Uterus (tissue), 4 donors: ENCODE measurements at places on chromosomes 16 and 17. TPM values are rescaled to one million over a fixed set of nuclear protein-coding genes. Genes with fewer than 3 reads are reported as not detected.

DNA sequence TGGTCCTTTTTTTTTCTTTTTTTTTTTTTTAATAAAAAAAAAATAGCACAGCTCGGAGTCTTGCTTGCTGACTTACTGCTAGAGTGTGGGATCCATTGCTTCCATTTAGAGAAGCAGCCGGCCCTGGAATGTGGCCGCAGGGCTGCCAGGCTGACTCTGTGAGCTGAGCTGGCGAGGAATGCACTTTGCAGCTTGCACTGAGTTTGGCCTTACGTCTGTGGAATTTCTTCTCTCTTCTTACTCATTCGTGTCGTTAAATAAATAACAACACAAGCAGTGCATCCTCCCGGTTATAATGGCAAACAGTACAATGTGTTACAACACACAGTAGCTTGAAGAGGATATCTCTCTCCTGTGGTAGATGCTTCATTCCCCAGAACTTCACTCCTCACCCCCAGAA lies 69.2 kb downstream of the PRKCB start:
- H3K36me3 ChIP-seq = no peaks in the 10 kb centered on the region
- H3K27ac ChIP-seq = peak overlapping the region; percentile 58
- H3K4me3 ChIP-seq = no peak overlapping the region
- DNase-seq = peak; percentile 30

DNA sequence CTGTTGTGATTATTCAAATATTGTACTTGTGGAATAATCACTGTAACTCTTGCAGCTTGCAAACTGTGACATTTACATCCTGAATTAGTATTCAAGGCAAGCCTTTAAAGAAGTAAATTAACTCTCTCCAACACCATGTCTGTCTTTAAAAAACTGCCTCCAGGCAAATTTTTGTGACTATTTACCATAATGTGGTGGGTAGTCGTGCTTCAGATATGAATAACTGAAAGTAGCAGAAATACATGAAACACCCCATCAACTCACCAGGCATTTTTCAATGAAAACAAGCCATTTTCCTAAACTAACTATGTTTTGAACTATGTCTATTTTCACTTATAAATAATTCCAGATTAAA lies 217.4 kb upstream of the PSMD7 start:
- no peaks in the 10 kb centered on the region for H3K4me1 ChIP-seq
- H3K4me3 ChIP-seq = no peak overlapping the region
- H3K36me3 ChIP-seq = no peaks in the 10 kb centered on the region
- H3K27me3 ChIP-seq = no peaks in the 10 kb centered on the region

DNA sequence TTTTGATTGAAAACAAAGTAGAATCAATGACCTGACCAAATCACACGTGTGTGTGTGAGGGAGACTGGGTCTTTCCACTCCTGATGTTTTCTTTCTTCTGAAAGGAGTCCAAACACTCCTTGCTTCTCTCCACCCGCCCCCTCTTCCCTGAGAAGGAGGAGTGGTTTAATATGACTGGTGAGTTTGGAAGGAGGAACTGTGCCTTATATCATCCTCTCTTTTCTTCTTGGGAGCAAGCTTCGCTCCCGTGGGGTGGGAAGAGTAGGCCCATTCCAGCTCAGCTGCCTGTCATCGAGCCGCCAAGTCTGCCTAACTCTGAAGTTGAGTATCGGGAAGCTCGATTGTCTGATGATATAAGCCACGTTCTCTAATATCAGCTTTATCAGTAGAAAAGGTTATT lies 96.5 kb downstream of the YPEL2 start:
- no peaks in the 10 kb centered on the region for H3K36me3 ChIP-seq
- H3K27me3 ChIP-seq = no peaks in the 10 kb centered on the region
- H3K4me3 ChIP-seq = no peak overlapping the region
- H3K27ac ChIP-seq = peak overlapping the region; percentile 86
- DNase-seq = peak; percentile 52
- peaks cover 22% of the 10 kb centered on the region for H3K4me1 ChIP-seq

The TP53TG3B gene
- total RNA-seq = not detected
